ENCODE measurements at places on chromosomes 12 and 14. TPM values are rescaled to one million over a fixed set of nuclear protein-coding genes. Genes with fewer than 3 reads are reported as not detected.

DNA sequence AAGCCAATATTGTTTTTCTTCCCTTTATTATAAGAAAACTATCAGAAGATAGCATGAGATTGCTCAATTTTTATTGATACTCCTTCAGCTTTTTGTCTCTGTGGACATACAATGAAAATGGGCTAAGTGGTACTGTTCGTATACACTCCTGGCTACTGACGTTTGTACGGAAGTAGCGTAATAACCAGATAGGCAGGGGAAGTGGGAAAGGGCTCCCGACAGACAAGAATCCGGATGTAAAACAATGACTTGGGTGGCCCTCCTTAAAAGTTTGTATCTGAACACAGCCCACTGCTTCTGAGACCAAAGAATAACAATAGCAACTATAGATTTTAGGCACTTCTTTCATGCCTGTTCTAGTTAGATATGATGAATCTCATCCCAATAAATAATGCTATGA lies 99.6 kb downstream of the RPS6KA5 start:
- DNase-seq: no peak

Gene VEZT
- 31.4 TPM for total RNA-seq

Gene KRT85
- not detected for total RNA-seq

DNA sequence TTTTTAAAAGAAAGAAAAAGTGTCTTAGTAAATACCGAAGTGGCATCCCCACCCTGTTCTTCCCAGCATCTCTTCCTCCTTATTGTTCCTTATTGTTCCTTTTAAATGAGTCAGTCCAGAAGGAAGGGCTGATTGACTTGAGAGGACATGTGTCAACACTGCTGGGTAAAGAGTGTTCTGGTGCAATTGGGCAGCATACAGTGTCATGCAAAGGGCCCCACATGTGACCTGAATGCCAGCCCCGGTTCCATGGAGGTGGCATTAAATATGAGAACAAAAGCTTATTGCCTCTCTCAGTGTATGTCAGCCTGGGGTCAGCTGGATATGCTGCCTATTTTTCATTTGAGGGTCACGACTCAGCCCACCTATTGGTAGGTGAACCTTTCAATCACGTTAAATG lies 58.9 kb upstream of the RIC8B start:
- DNase-seq: no peak

Gene HCAR3
- not detected for total RNA-seq

DNA sequence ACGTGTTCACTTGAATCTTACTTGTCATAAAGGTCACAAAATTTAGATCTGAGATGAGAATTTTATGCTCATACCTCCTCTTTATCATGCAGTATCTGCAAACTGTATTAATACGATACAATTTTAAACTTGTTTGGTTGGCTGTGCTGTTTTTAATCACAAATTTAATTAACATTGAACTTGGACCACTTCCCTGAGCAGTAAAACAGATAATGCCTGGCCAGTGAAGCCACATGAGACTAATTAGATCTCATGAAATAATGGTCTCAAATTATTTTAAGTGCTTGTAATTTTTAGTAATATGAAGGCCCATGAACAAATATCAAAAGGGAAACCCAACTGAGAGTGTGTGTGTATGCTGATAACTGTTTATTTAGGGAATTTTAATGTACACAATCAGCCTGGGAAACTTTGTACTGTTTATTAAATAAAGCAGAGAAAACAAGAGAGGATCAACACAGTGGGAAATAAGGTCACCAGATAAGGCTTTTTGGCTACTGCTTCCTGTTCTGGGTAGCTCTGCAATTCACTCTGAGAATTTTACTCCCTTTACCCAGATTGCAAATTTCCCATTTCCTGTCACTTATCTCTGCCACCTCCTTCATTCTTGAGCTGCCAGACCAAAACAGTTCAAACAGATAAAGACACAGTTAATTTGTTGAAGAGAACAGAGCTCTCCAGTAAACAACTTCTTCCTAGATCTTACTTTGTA lies 61.6 kb upstream of the GNPNAT1 start:
- DNase-seq: no peak

GRCh38 chr12:108693751-108694150 lies 37.6 kb downstream of the CORO1C start:
- no peak for DNase-seq

Gene CCDC38
- total RNA-seq: not detected

Gene BICDL1
- 1.8 TPM for total RNA-seq

Gene NOXRED1
- total RNA-seq: not detected

Gene MOK
- total RNA-seq: 21.2 TPM

Gene NDRG2
- 10.5 TPM for total RNA-seq

DNA sequence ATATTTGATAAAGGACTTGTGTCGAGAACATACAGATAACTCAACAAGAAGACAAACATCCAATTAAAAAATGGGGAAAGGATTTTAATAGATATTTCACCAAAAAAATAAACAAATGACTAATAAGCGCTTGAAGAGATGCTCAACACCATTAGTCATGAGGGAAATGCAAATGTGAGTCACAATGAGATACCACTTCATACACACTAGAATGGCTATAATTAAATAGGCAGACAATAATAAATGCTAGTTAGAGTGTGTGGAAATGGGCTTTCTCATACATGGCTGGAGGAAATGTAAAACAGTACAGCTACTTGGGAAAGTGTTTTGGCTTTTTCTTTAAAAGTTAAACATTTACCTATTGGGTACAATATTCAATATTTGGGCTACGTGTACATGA lies 34.8 kb downstream of the DLK1 start:
- peak; percentile 32 for DNase-seq

GRCh38 chr12:111766608-111767361 lies at the start of gene ALDH2:
Gene ALDH2, plus strand, starts transcription at chr12:111766933. Its CDS starts 50 bp downstream, at chr12:111766983.
- peak; percentile 47 for DNase-seq

- no peak for DNase-seq
Observed at GRCh38 chr12:131034631-131035244, 81.0 kb downstream of the ADGRD1 start.

GRCh38 chr12:13948621-13949020 lies 32.8 kb downstream of the GRIN2B start:
- no peak for DNase-seq

DNA sequence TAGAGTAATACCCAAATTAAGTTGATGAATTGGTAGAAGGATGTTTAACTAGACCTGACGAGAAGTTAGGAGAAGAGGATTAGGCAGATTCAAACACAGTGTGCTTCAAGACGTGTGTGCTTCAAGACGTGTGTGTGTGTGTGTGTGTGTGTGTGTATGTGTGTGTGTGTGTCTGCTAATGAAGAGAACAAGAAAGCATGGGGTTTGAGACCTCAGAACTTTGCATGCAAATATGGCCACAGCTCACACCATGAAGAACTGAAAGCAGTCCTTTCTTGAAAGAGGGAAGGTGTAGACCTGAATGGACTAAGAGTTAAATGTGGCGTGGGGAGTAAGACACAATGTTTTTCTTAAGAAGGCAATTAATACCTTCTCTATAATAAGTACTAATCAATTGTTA lies 32.5 kb upstream of the SSPN start:
- DNase-seq: no peak

DNA sequence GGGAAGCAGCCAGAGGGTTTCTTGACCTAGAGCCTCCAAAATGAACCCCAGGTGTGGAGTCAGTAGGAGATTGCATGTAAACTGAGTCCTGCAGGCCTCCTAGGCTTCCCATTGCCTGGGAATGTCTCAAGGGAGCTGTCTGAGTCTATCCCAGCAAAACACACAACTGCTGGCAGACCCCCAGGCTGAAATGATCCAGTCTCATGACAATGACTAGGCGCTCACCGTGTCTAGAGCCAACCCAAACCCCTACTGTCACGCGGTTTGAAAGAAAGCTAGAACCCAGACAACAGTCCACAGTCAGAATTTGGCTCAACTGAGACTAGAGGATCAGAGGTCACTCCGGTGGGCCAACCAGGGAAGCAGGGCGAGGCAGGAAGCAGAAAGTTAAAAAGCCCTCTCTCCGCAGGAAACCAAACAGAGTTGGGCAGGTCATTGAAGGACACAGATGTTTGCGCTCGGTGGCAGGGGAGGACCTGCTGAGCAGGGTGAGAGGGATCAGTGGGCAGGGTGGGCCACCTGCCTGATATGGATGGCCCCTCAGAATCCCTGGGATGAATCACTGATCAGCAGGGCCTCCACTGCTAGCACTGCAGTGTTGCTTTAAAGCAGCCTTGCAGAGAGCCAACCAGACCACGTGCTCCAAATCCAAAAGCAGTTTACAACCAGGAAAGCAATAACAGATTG lies 23.8 kb downstream of the ACTN1 start:
- no peak for DNase-seq

GRCh38 chr14:22179190-22179589 lies 409.8 kb downstream of the DAD1 start:
- DNase-seq: no peak

Gene LRRC9
- not detected for total RNA-seq

Gene MYH6
- not detected for total RNA-seq

Gene APOF
- total RNA-seq: not detected

Gene FGD6
- 12.5 TPM for total RNA-seq

Gene PRIMA1
- 0.08 TPM for total RNA-seq

- no peak for DNase-seq
Observed at GRCh38 chr12:99282624-99283023, 364.9 kb upstream of the GARIN6 start.

GRCh38 chr12:94994312-94994711 lies 9.2 kb downstream of the NDUFA12 start:
- peak; percentile 30 for DNase-seq
